ENCODE measurements at places on chromosomes 5 and 9.

DNA sequence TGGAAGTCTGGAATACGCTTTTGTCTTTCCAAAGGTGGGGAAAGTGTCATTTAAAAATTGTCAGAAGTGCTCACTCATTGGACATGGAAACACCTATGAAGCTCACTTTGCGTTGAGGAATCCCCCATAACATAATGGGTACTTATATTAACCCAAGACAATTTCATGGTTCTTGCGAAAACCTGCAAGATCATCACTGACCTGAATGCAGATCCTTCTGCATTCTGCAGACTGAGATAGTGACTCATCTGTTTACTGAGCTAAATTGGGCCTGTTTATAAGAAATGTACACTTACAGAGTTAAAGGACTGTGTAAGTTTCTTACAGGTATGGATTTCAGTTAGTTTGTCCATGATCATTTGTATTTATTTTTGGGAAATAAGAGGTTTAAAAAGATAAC, 153.0 kb downstream of the HMHB1 start:
- no peak for DNase-seq

- DNase-seq: no peak
Measured at GRCh38 chr5:32551194-32551593, 34.2 kb upstream of the SUB1 start.

DNA sequence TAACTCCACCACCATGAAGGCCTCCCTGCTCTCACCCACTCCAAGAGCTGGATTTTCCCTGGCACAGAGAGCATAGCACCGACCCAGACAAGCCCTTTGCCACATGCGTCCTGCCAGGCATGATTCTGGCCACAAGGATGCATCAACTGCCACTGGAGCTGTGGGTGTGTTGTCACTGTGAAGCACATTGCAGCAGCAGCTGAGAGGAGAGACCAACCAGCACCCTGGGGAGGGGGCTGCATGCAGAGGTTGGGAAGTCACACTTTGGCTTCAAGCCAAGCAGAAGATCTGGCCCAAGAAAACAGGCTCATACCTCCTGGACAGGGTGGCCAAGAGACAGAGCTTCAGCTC, 22.6 kb upstream of the PTGES start:
- no peak for DNase-seq

- DNase-seq: no peak
Measured at GRCh38 chr9:79976257-79977073, 404.7 kb downstream of the TLE4 start.

- no peak for DNase-seq
Measured at GRCh38 chr9:127395497-127396252, 1.3 kb upstream of the SLC2A8 start.

DNA sequence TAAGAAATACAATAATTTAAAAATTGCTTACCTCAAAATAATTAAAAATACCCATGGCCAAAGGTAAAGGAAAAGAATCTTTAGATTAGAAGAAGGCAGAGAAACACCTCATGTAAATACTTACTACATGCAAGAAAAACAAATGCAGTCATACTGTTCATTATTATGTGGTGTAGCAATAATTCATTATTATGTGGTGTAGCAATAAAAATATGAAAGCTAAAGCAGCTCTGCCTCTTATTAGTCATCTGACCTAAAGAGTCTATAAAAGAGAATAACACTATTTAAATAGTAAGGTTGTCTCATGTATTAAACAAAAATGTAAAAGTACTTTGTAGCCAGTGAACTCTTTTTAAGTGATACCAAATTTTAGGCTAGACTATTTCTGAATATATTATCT, 6.6 kb downstream of the DTWD2 start:
- no peak for DNase-seq

DNA sequence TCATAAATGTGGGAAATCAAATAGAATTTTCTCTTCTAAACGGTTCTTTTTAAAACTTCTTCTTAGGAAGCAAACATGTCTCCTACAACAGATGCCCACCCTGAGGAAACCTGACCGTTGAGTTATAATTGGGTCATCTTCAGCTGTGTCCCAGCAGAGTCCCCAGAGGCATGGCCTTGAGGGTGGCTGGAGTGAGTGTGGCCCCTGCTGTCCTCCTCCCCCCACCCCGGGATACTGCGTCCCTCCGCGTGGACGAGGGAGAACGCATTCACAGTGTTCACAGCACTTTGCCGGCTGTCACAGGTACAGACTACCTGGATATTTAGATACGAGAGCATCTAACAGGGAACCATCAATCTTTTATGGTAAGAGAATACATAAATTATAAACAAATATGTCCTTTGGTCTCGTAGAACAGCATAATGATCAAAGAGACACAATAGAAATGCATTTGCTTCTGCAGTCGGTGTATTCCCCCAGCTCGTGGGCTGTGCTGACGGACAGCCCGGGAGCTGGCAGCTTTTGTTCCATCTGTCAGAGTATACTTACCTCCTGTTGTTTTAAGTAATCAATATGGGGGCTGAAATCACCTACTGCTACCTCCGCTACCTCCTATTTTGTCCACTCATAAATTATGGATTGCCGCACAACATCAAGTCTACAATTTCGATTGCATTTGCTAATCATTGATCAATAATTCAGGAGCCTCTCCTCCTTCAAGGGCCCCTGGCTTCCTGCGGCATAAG, 214.7 kb downstream of the IRX2 start:
- DNase-seq: no peak

GRCh38 chr9:136437430-136437829, 2.2 kb downstream of the INPP5E start:
- no peak for DNase-seq

DNA sequence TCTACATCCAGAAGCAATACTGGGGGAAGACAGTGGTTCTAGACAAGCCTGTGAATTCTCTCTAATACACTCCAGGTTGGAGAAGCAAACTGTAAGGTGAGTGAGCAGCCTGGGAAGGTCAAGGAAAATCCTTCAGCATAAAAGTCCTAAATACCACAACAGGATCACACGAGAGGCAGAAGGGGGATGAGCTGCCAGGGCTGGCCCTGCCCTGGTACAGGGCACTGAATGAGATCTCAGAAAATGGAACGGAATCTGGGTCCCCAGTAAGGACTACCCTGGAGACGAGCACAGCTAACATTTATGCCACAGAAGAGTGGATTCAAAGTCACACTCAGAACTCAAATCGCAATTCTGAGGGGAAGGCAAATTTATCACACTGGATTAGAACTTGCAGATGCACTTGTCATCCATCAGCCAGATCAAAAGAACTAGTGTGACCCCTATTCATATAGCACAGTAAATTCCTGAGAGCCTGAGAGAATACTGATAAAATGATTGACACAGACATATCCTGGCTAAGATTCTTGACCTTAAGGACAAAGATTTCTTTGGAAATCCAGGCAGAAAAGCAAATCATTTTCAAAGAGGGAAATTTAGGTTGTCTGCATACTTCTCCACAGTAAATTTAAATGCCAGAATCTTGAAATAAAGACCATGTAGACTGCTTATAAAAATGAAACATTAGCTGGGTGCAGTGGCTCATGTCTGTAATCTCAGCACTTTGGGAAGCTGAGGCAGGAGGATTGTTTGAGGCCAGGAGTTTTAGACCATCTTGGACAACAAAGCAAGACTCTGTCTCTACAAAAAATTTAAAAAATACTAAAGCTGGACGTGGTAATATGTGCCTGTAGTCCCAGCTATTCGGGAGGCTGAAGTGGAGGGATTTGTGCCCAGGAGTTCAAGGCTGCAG, 25.6 kb downstream of the FYB1 start:
- no peak for DNase-seq

DNA sequence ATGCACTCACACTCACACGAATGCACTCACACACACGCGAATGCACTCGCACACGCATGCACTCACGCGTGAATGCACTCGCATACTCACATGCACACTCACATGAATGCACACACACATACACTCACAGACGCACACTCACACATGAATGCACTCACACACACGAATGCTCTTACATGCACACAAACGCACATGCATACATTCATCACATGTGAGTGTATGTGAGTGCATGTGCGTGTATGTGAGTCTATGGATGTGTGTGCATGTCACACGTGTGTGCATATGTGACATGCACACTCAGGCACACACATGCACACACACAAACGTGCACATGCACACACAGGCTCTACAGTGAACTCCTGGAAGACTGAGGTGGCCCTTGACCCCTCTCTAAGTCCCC, 121.7 kb downstream of the ADAMTS2 start:
- no peak for DNase-seq

DNA sequence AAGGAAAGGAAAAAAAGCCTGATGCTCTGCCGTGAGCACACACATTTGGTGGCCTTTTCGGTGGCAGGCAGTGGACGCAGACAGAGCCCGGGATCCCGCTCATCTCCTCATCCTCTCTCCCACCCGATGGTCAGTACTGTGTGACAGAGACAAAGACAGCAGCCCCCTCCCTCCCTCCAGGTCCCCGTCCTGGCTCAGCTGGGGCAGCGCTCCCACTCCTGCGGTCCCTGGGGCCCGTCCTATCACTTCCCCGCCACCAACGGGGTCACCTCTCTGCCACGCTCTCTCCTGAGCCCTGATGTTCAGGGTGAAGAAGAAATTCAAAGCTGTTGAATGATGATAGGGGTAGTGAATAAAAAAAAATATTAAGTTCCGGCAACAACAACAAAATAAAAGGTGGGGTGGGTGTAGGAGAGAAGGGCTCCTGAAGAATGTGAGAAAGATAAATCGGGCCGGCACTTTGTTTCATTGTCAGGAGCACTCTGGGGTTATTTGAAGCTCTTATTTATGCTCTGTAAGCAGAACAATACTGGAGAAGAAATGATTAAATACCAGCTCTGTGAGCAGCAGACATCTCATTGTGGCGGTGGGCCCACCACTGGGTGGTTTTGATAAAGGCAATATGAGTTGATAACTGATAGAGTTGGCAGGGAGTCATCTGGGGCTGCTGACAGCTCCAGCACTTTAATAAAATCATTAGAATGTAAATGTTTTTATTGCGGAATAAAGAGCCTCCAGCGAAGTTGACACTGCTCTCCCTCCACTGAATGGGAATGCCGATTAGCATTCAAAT, 417.7 kb downstream of the IRX1 start:
- DNase-seq: no peak

GRCh38 chr5:149333711-149334443, 11.4 kb upstream of the GRPEL2 start:
- DNase-seq: no peak

DNA sequence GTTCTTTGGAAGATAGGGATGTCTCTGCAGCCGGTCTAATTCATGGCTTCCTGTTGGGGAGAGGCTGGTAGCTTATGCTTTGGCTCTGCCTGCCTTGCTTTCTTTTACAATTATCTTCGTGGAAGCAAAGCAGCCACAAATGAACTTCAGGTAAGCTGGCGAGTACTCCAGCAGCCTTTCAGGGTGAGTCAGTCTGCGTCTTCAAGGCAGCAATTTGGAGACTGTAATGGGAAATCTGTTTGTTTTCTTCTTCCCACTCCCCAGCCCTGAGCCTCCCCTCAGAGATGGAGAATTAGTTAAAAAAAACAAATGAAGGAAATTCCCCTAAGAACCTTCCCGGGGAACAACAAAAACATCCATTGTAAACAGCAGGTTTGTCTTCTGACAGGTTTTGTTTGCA, 100.1 kb downstream of the PSAT1 start:
- no peak for DNase-seq

DNA sequence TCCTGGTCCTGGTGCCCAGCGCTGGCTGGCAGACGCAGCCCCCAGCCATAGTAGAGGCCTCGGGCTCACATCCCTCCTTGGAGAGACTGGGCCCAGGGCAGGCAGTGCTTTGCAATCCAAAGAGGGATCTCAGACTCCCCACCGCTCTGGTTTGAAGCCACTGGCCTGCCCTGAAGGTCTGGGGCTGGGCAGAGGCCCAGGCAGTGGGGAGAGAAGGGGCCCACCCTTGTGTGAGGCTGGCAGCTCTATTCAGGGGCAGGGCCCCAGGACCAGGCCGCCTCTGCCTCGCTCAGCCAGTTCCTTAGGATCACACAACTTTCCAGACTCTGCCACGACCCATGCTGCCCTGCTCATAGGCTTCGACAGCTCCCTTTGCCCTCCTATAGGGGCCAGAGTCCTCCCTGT, 10.7 kb upstream of the SEC16A start:
- DNase-seq: no peak

GRCh38 chr5:154242964-154243376, 52.4 kb downstream of the GALNT10 start:
- DNase-seq: no peak

- DNase-seq: no peak
Measured at GRCh38 chr9:109483744-109484429, 14.2 kb downstream of the PTPN3 start.

GRCh38 chr9:115364991-115365390, 247.0 kb upstream of the TNC start:
- DNase-seq: no peak

- DNase-seq: no peak
Measured at GRCh38 chr5:175021841-175022625, 297.7 kb downstream of the MSX2 start.

DNA sequence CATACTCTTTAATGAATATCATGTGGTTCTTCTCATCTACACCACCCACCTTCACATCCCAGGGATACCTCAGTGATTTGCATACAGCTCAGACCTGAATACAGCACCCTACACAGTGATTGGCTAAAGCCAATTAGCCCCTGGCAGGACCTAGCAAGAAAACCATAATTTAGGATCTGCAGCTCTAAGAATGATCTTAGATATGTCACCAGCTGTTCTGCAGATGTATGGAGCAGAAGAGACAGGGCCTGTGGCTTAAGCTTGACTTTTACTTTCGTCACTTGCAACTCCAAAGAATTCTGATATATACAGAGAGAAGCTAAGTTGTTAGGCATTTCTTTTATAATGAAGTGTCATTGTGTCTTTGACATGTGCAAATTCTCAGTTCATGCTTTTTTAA, 483.2 kb upstream of the C9orf72 start:
- DNase-seq: no peak

GRCh38 chr9:25427898-25428297, 250.3 kb downstream of the TUSC1 start:
- DNase-seq: no peak

GRCh38 chr5:104652271-104652861, 1089.8 kb upstream of the NUDT12 start:
- no peak for DNase-seq

- no peak for DNase-seq
Measured at GRCh38 chr5:74477761-74478160, 162.8 kb downstream of the ENC1 start.

DNA sequence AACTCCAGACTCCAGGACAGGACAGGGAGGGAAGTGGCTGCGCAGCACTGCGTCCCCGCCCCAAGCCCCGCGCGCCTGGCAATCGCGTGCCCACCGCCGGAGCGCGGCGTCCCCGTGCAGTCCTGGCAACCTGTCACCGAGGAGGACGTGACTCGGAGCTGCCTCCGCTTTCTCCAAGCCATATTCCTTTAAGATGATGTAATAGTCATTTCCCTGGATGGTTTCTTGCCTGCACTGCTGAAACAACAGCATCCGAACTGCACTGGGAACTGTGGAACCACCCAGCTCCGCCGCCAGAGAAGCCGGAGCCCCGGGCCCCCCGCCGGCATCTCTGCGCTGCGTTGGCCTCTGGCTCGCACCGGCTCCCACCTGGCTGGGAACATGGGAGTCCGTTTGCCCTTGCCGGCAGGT, 34.5 kb downstream of the KCTD16 start:
- DNase-seq: no peak

DNA sequence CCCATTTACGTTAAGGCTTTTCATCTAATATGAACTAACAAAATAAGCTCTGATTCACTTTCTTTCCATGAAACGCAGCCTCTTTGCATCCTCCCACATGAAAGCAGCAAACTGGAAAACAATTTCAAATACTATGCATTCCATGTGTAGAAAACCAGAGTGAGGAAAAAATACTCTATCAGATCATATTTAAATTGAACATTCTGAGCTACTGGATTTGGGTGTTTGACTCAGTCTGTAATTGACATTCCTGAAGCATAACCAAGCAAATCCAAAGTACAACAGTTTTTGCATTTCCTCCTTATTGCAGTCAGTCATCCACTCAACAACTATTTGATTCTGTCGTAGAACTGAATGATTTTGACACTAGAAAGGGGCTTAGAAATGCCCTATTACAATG, 399.1 kb upstream of the NMUR2 start:
- DNase-seq: no peak
